ENCODE measurements at places on chromosomes 16 and 17. TPM values are rescaled to one million over a fixed set of nuclear protein-coding genes. Genes with fewer than 3 reads are reported as not detected.

CANT1 gene
- polyA plus RNA-seq: 34.1 TPM

OR4D1 gene
- not detected for polyA plus RNA-seq

HBQ1 gene
- polyA plus RNA-seq: 0.30 TPM

ANKFN1 gene
- polyA plus RNA-seq: 1.2 TPM

KRTAP3-1 gene
- polyA plus RNA-seq: 2.7 TPM

SPN gene
- 0.57 TPM for polyA plus RNA-seq

TRIM65 gene
- 16.8 TPM for polyA plus RNA-seq

CNTD1 gene
- 2.4 TPM for polyA plus RNA-seq

SLC7A5 gene
- 56.2 TPM for polyA plus RNA-seq

NPIPB13 gene
- 1.9 TPM for polyA plus RNA-seq

PYDC1 gene
- polyA plus RNA-seq: not detected

CIBAR2 gene
- polyA plus RNA-seq: not detected

PABPN1L gene
- not detected for polyA plus RNA-seq

FOXF1 gene
- 37.4 TPM for polyA plus RNA-seq
